ENCODE measurements at places on chromosomes 4 and X.

GRCh38 chr4:139889264-139889663, 223.6 kb downstream of the MGST2 start:
- no peak for DNase-seq

DNA sequence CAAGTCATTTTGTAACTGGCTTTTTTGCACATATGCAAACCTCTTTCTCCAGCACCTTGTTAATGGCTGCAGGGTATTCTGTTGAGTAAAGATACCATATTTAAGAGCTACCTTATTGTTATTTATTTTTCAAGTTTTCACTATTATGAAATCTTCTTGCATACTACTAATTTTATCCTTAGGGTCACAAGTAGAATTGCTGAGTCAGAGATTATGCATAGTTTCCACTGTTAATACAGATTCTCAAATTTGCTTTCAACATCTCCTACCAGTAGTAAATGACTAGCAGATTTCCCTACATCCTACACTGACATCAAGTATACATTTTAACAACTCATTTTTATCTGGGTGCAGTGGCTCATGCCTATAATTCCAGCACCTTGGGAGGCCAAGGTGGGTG, 112.6 kb downstream of the RELL1 start:
- no peak for DNase-seq

- DNase-seq = no peak
Observed at GRCh38 chr4:37604461-37604860, 81.7 kb downstream of the RELL1 start.

- DNase-seq = no peak
Observed at GRCh38 chr4:96784336-96784735, 944.4 kb downstream of the PDHA2 start.

DNA sequence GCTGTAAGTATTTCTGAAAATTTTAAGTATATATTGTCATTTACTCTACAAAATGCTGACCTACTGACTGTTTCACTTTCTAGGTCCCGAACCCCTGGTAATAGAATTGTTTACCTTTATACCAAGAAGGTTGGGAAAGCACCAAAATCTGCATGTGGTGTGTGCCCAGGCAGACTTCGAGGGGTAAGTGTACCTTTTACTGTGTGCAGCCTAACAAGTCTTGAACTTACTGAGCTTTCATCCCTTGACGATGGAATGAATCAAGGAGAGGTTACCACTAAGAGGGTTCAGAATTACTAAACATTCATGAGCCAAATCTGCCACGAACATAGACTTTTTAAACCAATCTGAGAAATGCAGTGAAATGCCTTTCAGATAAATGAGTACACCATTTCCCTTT, 1.6 kb downstream of the RPL34 start:
- no peak for DNase-seq

GRCh38 chrX:109360301-109360700, 121.6 kb downstream of the GUCY2F start:
- DNase-seq = no peak

DNA sequence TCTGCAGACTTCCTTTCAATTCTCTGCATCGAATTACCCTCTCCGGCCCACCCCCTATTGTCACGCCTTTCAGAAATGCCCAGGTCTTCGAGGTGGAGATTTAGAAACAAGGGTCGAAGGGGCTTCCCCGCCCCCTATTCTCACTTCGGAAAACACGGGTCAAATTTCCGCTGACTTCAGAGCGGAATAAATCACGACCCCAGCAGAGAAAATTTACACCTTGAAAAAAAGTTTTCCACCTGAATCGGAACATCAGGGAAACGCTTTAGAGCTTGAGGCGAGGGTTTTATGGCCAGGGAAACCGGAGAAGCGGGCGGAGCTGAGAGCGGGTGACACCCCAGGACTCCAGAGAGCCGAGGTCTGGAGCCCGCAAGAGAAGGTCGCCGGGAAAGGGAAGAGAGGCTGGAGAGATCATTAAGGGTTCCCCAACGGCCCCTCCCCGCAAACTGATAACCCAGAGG, 1.6 kb downstream of the SHISA3 start:
- DNase-seq = no peak

DNA sequence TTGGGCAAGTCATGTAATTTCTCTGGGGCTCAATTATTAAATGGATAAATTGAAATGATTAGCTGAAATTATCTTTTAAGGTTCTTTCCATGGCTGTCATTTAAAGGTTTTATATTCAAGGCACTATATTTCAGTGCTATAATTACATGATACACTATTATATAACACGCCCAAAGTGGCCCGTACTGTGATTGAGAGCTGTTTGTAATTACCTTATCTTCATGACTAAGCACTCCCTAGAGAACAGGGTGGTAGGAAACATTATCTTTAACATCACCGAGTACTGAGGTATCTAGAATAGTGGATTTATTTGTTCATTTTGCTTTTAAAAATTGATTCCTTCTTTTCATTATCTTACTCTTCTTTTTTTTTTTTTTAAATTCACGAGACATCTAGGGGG, 79.0 kb downstream of the DIAPH2 start:
- no peak for DNase-seq

- DNase-seq = no peak
Observed at GRCh38 chr4:104559502-104559901, 64.8 kb upstream of the CXXC4 start.

DNA sequence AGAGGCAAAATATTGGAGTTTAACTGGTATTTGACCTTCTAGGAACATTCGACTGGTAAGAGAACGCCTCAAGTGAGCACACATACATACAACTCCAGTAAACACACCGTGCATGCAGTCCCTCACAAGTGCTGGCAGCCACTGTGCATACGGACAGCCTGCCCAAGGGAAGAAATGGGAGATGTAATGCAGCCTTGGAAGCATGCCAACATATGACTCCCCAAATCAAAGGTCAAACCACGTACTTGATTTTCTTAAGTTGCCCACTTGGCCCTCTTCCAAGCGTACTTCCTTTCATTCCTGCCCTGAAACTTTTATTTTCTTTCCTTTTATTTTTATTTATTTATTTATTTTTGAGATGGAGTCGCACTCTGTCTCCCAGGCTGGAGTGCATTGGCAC, 206.6 kb downstream of the SPRY1 start:
- no peak for DNase-seq

DNA sequence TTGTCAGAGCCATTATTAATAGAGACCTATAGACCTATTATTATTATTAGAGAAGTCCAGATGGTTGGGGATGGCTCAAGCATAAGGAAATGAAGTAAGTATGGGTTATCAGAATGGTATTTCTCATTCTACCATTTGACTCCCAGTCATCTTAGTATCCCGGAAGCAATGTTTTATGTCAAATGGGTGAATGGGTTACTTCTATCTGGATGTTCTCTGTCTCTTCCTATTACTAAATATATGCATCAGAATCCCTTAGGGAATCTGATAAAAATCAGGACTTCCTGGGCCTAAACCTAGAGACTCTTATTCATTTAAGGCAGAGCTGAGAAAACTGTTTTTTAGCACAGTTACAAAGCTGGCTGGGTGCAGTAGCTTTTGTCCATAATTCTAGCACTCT, 149.9 kb downstream of the SLC10A7 start:
- DNase-seq = no peak

- no peak for DNase-seq
Observed at GRCh38 chr4:3267576-3268394, 18.8 kb downstream of the MSANTD1 start.

Measured in stimulated activated CD8-positive, alpha-beta memory T cell treated with anti-CD3 and anti-CD28 coated beads, Interleukin-7, amount 100 ng/mL, for 24 hours (primary cell).